Nephron progenitor cell (in vitro differentiated cells): ENCODE measurements at places on chromosomes 7 and 10.
A peak's percentile ranks its signal among the peaks of the same experiment; 100 is the strongest.

GRCh38 chr10:132521466-132522102, 16.0 kb upstream of the INPP5A start:
- no peak overlapping the region for H3K27ac ChIP-seq
- H3K27me3 ChIP-seq: peaks cover 35% of the 10 kb centered on the region
- no peaks in the 10 kb centered on the region for H3K36me3 ChIP-seq
- peaks cover 33% of the 10 kb centered on the region for H3K4me1 ChIP-seq
- DNase-seq: no peak

GRCh38 chr7:157009778-157010587, 480 bp downstream of the MNX1 start:
- H3K4me1 ChIP-seq: peaks cover 1% of the 10 kb centered on the region
- H3K4me3 ChIP-seq: no peak overlapping the region
- no peak for DNase-seq
- no peaks in the 10 kb centered on the region for H3K36me3 ChIP-seq

DNA sequence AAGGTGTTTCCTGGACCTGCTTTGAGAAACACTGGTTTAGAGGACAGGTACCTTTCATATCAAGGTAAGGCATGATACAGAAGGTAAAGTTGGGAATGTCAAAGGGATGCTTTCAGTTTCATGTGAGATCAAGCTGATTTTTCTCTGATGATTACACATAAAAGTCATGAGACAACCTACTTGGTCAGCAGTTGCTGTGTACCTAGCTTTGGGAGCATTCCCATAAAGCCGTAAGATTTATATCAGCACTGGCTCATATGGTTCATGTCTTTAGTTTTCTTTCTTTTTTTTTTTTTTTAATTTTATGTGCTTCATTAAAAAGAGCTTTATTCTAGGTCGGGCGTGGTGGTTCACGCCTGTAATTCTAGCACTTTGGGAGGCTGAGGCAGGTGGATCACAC, 265.3 kb upstream of the LRGUK start:
- no peak for DNase-seq
- no peak overlapping the region for H3K4me3 ChIP-seq
- no peaks in the 10 kb centered on the region for H3K27me3 ChIP-seq
- no peak overlapping the region for H3K27ac ChIP-seq

GRCh38 chr7:152158801-152159587, 133.5 kb downstream of the GALNT11 start:
- peak overlapping the region; percentile 45 for H3K27ac ChIP-seq
- H3K27me3 ChIP-seq: no peaks in the 10 kb centered on the region
- H3K36me3 ChIP-seq: peaks cover 67% of the 10 kb centered on the region
- no peaks in the 10 kb centered on the region for H3K4me1 ChIP-seq

DNA sequence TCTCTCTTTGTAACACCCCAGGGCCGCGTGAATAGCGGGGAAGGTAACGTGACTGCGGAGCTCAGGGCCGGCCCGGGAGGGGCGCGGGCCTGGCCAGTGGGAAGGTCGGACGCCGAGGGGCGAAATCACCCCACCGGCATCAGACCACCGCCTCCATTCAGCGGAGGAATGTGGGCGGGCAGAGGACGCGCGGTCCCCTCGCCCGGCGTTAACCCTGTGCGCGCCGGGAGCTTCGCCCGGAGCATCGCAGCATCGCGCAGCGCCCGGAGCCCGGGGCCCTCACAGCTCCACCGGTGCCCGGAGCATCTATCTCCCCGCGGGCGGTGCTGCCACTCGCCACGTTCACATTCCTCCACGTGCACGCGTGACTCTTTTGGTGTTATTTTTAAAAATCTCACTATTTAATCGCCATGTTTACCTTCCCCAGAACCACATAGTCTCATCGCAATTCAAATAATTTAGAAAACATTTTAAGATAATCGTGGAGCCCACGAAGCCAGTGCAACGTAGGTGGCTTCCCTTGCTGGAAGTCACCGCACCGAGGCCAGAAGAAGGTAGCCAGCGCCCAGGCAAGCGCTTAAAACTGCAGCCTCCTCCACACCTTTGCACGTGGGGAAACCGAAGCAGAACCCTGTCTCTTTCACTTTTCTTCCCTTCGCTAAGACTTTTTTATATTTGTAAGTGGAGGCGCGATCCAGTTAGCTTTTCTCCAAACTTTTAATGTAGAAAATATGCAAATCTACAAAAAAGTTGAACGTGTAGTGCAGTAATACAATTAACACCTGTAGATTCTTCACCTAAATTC, 21.8 kb downstream of the FGFBP3 start:
- H3K27me3 ChIP-seq: no peaks in the 10 kb centered on the region
- peaks cover 81% of the 10 kb centered on the region for H3K4me1 ChIP-seq
- DNase-seq: peak; percentile 87
- H3K36me3 ChIP-seq: no peaks in the 10 kb centered on the region

- no peak for DNase-seq
- H3K27ac ChIP-seq: no peak overlapping the region
- no peak overlapping the region for H3K4me3 ChIP-seq
- peaks cover 28% of the 10 kb centered on the region for H3K4me1 ChIP-seq
- H3K36me3 ChIP-seq: no peaks in the 10 kb centered on the region
Observed at GRCh38 chr7:69878015-69878414, 279.7 kb downstream of the AUTS2 start.

GRCh38 chr7:88218836-88219605, 817 bp downstream of the SRI start:
- H3K4me1 ChIP-seq: peaks cover 30% of the 10 kb centered on the region
- DNase-seq: peak; percentile 42
- no peaks in the 10 kb centered on the region for H3K27me3 ChIP-seq
- H3K27ac ChIP-seq: no peak overlapping the region
- peak overlapping the region; percentile 93 for H3K4me3 ChIP-seq
- H3K36me3 ChIP-seq: peaks cover 17% of the 10 kb centered on the region

GRCh38 chr7:90720984-90721760, 125.1 kb downstream of the CDK14 start:
- H3K27me3 ChIP-seq: no peaks in the 10 kb centered on the region
- H3K4me1 ChIP-seq: peaks cover 16% of the 10 kb centered on the region
- no peak for DNase-seq
- H3K27ac ChIP-seq: no peak overlapping the region

GRCh38 chr10:60029475-60029874, 123.1 kb upstream of the CCDC6 start:
- peaks cover 4% of the 10 kb centered on the region for H3K27me3 ChIP-seq
- H3K27ac ChIP-seq: no peak overlapping the region
- H3K4me1 ChIP-seq: peaks cover 5% of the 10 kb centered on the region
- no peak for DNase-seq

DNA sequence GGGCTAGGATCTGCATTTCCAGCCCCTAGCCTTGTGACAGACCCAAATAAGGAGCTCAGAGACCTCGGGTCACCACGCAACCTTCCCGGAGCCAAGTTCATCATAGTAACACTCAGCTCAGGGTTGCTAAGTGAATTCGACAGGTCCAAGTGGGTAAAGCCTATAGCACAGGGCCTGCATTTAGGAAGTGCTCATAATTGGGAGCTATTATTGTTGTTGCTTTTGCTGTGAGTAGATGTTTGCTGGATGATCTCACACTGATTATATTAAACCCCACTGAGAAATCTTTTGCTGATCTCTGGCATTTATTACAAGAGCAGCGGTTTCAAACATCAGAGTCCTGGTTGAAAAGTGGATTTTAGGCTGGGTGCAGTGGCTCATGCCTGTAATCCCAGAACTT, 20.3 kb upstream of the SAR1A start:
- peaks cover 12% of the 10 kb centered on the region for H3K27me3 ChIP-seq
- no peaks in the 10 kb centered on the region for H3K36me3 ChIP-seq
- H3K27ac ChIP-seq: no peak overlapping the region
- DNase-seq: no peak
- no peak overlapping the region for H3K4me3 ChIP-seq
- peaks cover 26% of the 10 kb centered on the region for H3K4me1 ChIP-seq

- peak within 1 kb of the TSS; percentile 99 for H3K4me3 ChIP-seq
- H3K27ac ChIP-seq: peak within 1 kb of the TSS; percentile 99
- peaks cover 18% of the 10 kb centered on the region for H3K36me3 ChIP-seq
- H3K27me3 ChIP-seq: no peaks in the 10 kb centered on the region
- peak; percentile 85 for DNase-seq
- H3K4me1 ChIP-seq: peaks cover 52% of the 10 kb centered on the region
Observed at GRCh38 chr7:120857588-120858573, at the start of gene TSPAN12. TSPAN12 (minus strand) TSS chr7:120858144; CDS start chr7:120856763, 1,381 bp downstream.

- no peak overlapping the region for H3K4me3 ChIP-seq
- H3K27me3 ChIP-seq: peaks cover 8% of the 10 kb centered on the region
Observed at GRCh38 chr10:95850791-95851190, 57.0 kb upstream of the CC2D2B start.

DNA sequence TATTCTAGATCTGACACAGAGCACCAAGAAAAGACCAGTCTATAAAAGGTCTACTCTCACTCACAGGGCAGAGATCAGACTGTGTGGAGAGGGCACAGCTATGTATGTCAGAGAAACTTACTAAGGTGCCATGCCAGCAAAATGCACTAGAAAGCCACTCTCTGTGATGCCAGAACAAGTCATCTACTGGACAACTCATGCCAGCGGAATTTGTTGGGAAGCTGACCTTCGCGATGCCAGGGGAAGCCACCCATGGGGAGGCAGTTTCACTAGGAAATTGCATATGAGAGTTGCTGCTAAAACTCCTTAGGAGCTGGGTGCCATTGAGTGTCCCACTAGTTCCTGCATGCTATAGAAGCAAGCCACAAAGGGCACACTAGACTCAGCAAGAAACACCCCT, 58.5 kb downstream of the MICU1 start:
- no peaks in the 10 kb centered on the region for H3K4me1 ChIP-seq
- no peak for DNase-seq
- no peak overlapping the region for H3K27ac ChIP-seq
- H3K27me3 ChIP-seq: no peaks in the 10 kb centered on the region
- no peak overlapping the region for H3K4me3 ChIP-seq

GRCh38 chr10:7532723-7533498, 122.1 kb upstream of the SFMBT2 start:
- peaks cover 32% of the 10 kb centered on the region for H3K27me3 ChIP-seq
- H3K27ac ChIP-seq: peak overlapping the region; percentile 52
- peak; percentile 70 for DNase-seq
- peak overlapping the region; percentile 29 for H3K4me3 ChIP-seq
- H3K36me3 ChIP-seq: peaks cover 5% of the 10 kb centered on the region
